Mesangial cell (primary cell): ENCODE measurements at places on chromosomes 11 and 22. TPM values are rescaled to one million over a fixed set of nuclear protein-coding genes. Genes with fewer than 3 reads are reported as not detected.

Gene SLC29A2
- 3.3 and 5.2 TPM in 2 replicates for total RNA-seq

Gene SLC6A5
- not detected in 2 replicates for total RNA-seq

Gene FAM168A
- total RNA-seq, result 18.1 and 33.8 TPM in 2 replicates

Gene ACRV1
- not detected in 2 replicates for total RNA-seq

Gene LDHAL6A
- not detected in 2 replicates for total RNA-seq

Gene PATE4
- not detected in 2 replicates for total RNA-seq

Gene OTOG
- total RNA-seq, result not detected in 2 replicates

Gene EHF
- 0.16 TPM in 1 of 2 replicates, not detected in the other for total RNA-seq

Gene GRIA4
- total RNA-seq, result not detected in 2 replicates

Gene KDM2A
- 28.2 and 39.9 TPM in 2 replicates for total RNA-seq

Gene MPPED1
- not detected in 2 replicates for total RNA-seq

Gene ALDH3B1
- total RNA-seq, result 7.5 and 55.3 TPM in 2 replicates

Gene DSCAML1
- total RNA-seq, result 9.0 TPM in 1 of 2 replicates, not detected in the other

Gene OR4A16
- total RNA-seq, result not detected in 2 replicates

Gene MS4A6E
- total RNA-seq, result not detected in 2 replicates

Gene EMID1
- total RNA-seq, result 1.3 and 4.2 TPM in 2 replicates

Gene PGA4
- total RNA-seq, result not detected in 2 replicates

Gene CCDC81
- total RNA-seq, result 0.76 and 0.81 TPM in 2 replicates
